ENCODE measurements at places on chromosomes 2 and 18. TPM values are rescaled to one million over a fixed set of nuclear protein-coding genes. Genes with fewer than 3 reads are reported as not detected.

The RRM2 gene
- polyA plus RNA-seq: 36.3 TPM

DNA sequence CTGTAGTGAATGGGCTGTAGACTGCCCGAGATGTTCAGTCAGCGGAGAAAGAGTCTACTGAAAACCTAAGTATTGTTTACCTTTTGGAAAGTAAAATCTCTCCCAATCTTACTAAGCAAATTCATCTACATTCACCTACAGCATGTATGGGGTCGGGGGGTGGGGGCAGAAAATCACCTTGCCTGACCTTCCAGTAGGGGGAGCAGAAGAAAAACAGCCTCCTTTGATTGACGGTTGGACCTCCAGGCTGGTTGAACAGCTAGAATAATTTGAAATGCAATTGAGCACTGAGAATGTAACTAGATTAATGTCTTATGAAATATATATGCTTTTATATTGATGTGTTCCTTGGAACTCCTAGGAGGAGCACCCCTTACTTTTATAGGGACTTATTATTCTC lies 10.0 kb downstream of the LRATD1 start:
- DNase-seq: no peak
- no peaks in the 10 kb centered on the region for H3K4me1 ChIP-seq
- H3K27me3 ChIP-seq: no peaks in the 10 kb centered on the region
- no peaks in the 10 kb centered on the region for H3K36me3 ChIP-seq
- H3K4me3 ChIP-seq: no peak overlapping the region

DNA sequence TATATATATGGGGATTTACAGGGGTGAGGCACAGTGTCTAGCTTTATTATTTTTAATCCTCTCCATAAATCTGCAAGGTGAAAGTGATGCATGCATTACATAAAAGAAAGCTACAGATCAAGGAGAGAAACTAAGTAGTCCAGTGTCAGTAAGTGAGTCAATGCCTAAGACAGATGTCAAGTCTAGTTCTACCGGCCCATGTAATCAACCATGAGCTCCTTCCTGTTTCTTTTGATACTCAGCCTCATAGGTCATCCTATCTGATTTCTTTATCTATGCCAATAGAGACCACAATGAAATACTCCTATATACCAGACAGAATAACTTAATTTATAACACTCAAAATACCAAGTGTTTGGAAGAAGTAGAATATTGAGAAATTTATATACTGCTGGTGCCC lies 20.2 kb upstream of the GYPC start:
- H3K27ac ChIP-seq: no peak overlapping the region
- H3K36me3 ChIP-seq: no peaks in the 10 kb centered on the region
- DNase-seq: no peak
- no peaks in the 10 kb centered on the region for H3K27me3 ChIP-seq
- no peak overlapping the region for H3K4me3 ChIP-seq

The ACADL gene
- 0.07 TPM for polyA plus RNA-seq

The DSC3 gene
- 0.01 TPM for polyA plus RNA-seq

The GDF7 gene
- polyA plus RNA-seq: 0.02 TPM

DNA sequence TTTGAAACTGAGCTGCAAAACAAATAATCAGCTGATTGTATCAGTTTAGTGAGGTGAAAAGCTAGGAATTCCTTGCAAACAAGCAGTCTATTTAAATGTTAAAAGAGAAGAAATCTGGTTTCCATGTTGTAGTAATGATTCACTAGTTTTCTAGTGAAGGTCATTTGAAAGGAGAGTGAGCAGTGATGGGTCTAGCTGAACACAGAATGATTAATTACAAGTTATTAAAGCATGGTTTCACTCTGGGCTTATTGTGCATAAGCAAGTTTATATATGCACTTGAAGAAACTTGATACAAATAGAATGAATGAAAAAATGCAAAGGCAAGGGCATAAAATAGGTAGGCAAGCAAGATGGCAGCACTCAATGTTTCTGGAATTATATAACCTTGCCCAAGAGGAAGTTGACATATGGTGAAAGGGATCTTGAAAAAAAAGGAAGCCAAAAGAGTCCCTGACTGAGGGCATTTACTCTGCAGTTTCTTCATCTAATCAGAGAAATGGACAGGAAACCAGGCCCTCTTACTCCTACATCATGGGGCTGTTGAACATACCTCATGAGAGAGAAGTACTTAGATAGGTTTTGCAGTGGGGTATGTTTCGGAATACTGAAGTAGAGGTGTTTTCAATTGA lies 53.2 kb downstream of the PLCL1 start:
- H3K36me3 ChIP-seq: no peaks in the 10 kb centered on the region
- no peaks in the 10 kb centered on the region for H3K4me1 ChIP-seq
- peak; percentile 16 for DNase-seq
- no peaks in the 10 kb centered on the region for H3K27me3 ChIP-seq

- no peak overlapping the region for H3K27ac ChIP-seq
- H3K4me3 ChIP-seq: no peak overlapping the region
- no peaks in the 10 kb centered on the region for H3K27me3 ChIP-seq
- H3K36me3 ChIP-seq: no peaks in the 10 kb centered on the region
- H3K4me1 ChIP-seq: no peaks in the 10 kb centered on the region
These were observed 284.4 kb upstream of the RGPD4 start for GRCh38 chr2:107542314-107542740.
